Metanephros (tissue), 2 donors: ENCODE measurements at places on chromosomes 6 and 20. TPM values are rescaled to one million over a fixed set of nuclear protein-coding genes. Genes with fewer than 3 reads are reported as not detected.

Gene EYA2
- total RNA-seq: 1.1 TPM

Gene NR2E1
- not detected for total RNA-seq

Gene TP53TG5
- total RNA-seq: 0.12 TPM

Gene TFEB
- total RNA-seq: 18.3 TPM

Gene KCNK5
- 6.9 TPM for total RNA-seq

Gene BPIFB1
- total RNA-seq: not detected

Gene LAMA5
- 191 TPM for total RNA-seq

Gene TXLNB
- 24.2 TPM for total RNA-seq

Gene SYNDIG1
- total RNA-seq: 10.7 TPM
